ENCODE measurements at places on chromosomes 7 and 10.

GRCh38 chr7:2040201-2040892, 192.4 kb downstream of the MAD1L1 start:
- peak; percentile 3 for DNase-seq

- no peak for DNase-seq
These were observed 569.7 kb upstream of the MKI67 start for GRCh38 chr10:128695931-128696330.

GRCh38 chr7:51965454-51965853, 648.8 kb upstream of the COBL start:
- no peak for DNase-seq

- no peak for DNase-seq
These were observed 32.1 kb downstream of the PLCE1 start for GRCh38 chr10:94025806-94026205.

- no peak for DNase-seq
These were observed 16.7 kb downstream of the STN1 start for GRCh38 chr10:103901299-103901698.

- DNase-seq: no peak
These were observed 80.7 kb upstream of the RPA3 start for GRCh38 chr7:7799138-7799537.

DNA sequence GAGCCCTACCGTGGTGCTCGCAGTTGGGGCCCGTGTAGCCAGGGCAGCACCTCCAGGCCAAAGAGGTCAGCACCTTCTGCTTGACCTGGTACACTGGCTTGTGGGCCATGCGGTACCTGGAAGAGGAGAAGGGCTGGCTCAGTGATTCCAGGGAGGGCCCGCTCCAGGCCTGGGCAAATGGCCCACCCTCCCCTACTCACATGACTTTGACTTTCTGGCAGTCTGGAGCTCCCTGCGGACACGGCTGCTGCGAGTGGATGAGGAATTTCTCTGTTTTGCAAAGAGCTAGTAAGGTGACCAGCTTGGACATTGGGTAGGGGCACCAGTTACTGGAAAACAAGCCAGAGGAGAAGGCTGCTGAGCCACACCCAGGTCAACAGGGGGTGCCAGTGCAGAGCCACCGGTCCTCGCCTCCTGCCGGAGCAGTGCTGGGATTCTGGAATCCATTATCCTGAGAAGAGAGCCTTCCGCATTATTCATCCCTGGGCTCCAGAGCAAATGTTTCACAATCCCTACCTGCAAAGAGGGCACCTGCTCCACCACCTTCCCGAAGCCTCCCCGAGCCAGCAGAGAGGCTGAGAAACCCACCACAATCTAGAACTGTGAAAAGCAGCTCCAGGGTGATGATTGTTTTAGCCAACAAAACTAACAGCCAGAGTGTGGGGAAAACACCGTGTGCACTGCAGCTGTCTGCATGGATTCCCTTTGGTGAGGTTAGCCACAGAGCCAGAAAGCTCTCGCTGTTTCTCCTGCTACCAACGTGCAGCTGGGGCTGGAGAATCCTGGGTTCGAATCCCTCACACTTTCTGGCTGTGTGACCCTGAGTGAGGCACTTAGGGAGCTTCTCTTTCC, 11.8 kb downstream of the MMRN2 start:
- peak; percentile 63 for DNase-seq

DNA sequence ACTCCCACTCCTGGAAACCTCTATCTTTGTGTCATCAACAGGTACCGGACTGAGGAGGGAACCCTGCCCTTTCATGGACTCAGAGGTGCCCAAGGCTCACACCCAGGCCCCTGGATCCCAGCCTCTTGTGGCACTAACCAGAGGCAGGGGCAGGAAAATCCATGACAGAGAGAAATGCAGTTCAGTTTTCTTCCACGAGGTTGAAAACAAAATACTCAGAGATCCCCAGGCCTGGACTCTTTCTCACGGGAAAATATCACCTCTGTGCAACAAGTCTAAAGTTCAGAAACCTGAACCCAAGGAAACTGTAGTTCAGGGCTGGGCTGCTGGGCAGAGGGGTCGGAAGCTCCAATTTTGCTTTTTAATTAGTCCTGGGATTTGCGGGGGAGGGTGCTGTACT, 21.4 kb upstream of the OPN4 start:
- no peak for DNase-seq

GRCh38 chr7:106462365-106462859, 177.6 kb upstream of the NAMPT start:
- no peak for DNase-seq

- DNase-seq: no peak
These were observed 29.1 kb upstream of the DGKB start for GRCh38 chr7:14931511-14932215.

GRCh38 chr7:133484086-133484485, 231.2 kb downstream of the EXOC4 start:
- no peak for DNase-seq

DNA sequence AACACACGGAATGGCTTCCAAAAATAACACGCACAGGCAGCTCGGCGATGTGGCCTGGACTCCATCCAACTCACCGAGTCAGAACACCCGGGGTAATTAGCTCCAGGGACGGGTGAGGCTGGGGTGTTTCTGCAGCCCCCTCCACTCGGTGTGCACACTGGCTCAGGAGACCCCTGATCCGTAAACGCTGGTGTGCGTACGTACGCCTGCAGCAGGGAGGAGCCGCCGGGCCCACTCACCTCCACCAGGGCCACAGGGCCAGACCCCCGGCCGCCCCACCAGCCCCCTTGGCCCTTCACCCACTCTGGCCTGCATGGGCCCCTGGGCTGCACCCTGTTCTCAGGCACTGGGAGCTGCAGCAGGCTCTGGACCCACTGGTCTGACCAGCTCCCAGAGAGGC, 22.4 kb upstream of the UTF1 start:
- no peak for DNase-seq

GRCh38 chr10:62332406-62332805, 41.8 kb upstream of the ZNF365 start:
- no peak for DNase-seq

DNA sequence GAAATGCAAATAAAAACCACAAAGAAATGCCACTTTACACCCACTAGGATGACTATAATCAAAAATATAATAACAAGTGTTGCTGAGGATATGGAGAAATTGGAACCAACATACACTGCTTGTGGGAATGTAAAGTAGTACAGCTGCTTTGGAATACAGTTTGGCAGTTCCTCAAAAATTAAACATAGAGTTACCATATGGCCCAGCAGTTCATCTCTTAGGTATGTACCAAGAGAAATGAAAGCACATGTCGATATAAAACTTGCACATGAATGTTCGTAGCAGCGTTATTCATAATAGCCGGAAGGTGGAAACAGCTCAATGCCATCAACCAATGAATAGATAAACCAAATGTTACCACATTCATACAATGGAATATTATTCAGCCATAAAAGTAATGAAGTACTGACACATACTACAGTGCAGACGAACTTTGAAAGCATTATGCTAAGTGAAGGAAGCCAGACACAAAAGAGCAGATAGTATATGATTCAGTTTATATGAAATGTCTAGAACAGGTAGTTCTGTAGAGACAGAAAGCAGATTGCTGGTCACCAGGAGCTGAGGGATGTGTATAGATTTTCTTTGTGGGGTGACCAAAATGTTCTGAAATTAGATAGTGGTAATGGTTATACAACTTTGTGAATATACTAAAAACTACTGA, 12.4 kb downstream of the BCAP29 start:
- no peak for DNase-seq

- DNase-seq: no peak
These were observed 8.2 kb downstream of the NKX2-3 start for GRCh38 chr10:99540657-99541531.

DNA sequence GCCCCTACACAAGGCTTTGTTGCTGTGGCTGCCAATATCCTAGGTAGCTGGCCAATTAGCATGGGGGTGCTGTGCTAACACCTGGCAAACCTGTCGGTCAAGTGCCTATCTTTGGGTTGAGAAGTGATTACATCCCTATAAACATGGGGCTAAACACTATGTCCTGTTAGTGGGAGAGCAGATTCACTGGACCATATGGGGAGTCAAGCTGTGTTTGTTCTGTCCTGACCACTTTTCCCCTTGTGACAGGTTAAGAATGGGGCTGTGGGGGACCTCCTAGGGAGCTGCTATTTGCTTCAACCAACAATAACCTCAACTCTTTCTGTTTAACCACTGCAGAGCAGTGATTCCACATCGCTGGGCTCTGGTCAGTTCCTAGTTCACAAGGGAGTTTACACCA, 151.5 kb upstream of the AOAH start:
- DNase-seq: no peak

- DNase-seq: no peak
These were observed 30.7 kb downstream of the ANKIB1 start for GRCh38 chr7:92276460-92276864.

- DNase-seq: no peak
These were observed 111.5 kb upstream of the AHR start for GRCh38 chr7:17186745-17187530.

DNA sequence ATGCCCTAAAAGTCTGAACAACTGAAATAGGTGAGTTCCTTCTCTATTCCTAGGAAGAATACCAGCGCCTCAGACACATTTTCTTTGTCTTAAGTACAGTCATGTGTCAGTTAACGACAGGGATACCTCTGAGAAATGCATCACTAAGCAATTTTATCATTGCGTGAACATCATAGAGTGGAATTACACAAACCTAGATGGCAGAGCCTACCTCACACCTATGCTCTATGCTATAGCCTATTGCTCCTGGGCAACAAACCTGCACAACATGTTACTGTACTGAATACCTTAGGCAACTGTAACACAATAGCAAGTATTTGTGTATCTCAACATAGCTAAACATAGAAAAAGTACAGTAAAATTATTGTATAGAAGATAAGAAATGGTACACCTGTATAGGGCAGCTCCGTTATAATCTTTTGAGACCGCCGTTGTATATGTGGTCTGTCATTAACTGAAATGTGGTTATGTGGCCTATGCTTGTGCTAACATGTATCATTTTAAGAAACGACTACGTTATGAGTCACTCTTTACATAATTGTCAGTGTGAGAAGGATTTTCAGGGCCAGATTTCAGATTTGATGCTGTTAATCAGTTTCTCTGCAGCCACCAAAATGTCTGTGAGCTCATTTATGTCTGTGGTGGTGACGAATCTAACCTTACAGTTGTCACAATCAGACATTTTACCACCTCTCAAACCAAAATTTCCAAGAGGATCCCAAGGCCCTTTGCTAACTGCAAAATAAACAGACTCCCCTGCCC, 66.1 kb upstream of the STK17A start:
- no peak for DNase-seq

- DNase-seq: no peak
These were observed 88.2 kb upstream of the AFAP1L2 start for GRCh38 chr10:114492351-114493037.

DNA sequence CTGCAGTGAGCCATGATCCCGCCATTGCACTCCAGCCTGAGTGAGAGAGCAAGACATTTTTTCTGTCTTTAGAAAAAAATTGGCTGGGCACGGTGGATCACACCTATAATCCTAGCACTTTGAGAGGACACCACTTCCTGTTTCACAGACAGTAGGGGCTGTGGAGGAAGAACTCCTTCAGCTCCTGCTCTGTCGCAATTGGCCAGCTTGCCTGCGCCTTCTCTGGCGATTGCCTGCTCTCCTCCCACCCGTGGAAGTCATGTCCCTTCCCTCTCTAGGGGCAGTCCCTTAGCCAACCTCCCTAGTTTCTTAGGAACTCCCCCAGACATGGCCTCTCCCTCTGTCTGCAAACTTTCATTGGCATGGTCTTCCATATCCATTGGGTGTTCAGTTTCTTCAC, 8.7 kb downstream of the PDSS1 start:
- no peak for DNase-seq

DNA sequence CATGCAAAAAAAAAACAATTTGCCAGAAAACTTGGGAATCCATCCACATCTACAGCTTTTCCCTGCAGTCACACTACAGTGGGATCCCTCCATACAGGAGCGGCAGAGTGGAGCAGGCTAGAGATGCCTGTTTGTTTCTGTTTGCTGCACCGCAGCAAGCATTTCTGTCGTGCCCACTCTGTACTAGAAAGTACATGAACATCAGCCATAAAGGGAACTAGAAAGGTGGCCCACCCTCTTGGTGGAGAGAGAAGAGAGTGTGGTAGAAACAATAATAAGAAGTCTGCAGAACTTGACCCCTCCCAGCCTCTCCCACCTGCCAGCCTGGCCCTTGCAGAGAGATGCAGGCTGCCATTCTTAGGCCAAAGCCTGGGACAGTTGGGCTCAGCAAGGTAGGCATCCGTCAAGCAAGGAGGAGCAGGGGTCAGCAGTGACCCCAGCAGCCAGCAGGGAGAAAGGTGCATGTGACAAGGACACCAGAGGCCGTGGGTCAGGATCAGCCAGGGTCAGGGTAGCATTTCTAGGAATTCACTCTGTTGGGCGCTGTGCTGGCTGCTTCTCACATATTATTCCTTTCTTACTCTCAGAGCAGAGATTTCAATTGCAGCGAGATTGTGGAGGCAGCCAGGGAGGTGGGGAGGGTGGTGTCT, 171.8 kb downstream of the EGFR start:
- no peak for DNase-seq

DNA sequence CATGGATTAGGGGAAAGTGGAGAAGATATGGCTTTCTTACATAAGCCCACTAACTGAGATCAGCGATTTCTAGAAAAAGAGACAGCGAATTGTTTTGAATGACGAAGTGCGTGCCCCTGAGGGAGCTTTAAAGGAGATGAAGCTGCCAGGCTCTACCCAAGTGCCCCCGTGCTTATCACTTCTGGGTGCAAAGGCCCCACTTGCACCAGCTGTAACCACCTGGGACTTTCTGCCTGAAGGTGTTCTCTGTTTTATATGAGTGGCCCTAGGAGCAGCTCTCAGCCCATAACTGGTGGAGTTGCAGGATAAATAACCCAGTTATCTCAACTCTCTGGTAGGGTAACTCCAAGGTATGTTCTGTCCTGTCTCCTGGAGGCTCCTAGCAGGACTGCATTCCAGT, 20.4 kb upstream of the CARD11 start:
- DNase-seq: no peak
